ENCODE measurements at places on chromosomes 16 and 17. TPM values are rescaled to one million over a fixed set of nuclear protein-coding genes. Genes with fewer than 3 reads are reported as not detected.

GRCh38 chr16:46729326-46729995, 18.7 kb downstream of the MYLK3 start:
- H3K27ac ChIP-seq, result peak overlapping the region; percentile 82
- no peak overlapping the region for H3K4me3 ChIP-seq
- H3K4me1 ChIP-seq, result peaks cover 30% of the 10 kb centered on the region

DNA sequence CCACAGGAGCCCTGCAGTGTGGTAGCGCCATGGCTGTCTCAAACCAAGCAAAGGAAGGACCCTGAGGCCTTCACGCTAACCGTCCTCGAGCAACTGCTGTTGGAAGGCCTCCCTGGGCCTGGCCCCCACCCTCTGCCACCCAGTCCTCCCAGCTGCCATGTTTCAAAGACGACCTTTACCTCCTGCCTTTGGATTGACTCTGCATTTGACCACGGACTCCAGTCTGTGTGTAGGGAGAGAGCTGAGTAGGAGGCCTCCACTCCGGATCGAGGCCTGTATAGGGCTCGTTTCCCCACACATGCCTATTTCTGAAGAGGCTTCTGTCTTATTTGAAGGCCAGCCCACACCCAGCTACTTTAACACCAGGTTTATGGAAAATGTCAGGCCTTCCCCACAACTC, 24.3 kb downstream of the PLCD3 start:
- H3K4me3 ChIP-seq, result no peak overlapping the region
- peaks cover 70% of the 10 kb centered on the region for H3K36me3 ChIP-seq
- no peak overlapping the region for H3K27ac ChIP-seq
- DNase-seq, result no peak
- H3K27me3 ChIP-seq, result no peaks in the 10 kb centered on the region

GRCh38 chr17:67619555-67619954, 98.2 kb upstream of the NOL11 start:
- H3K4me3 ChIP-seq, result no peak overlapping the region
- DNase-seq, result no peak
- H3K4me1 ChIP-seq, result peaks cover 7% of the 10 kb centered on the region
- H3K36me3 ChIP-seq, result no peaks in the 10 kb centered on the region
- H3K27me3 ChIP-seq, result no peaks in the 10 kb centered on the region

GRCh38 chr17:78974635-78975591, 4.8 kb downstream of the LGALS3BP start:
- no peaks in the 10 kb centered on the region for H3K27me3 ChIP-seq
- peak; percentile 88 for DNase-seq
- no peak overlapping the region for H3K4me3 ChIP-seq

GRCh38 chr17:72099919-72100318, 20.9 kb upstream of the SOX9 start:
- H3K4me3 ChIP-seq, result no peak overlapping the region
- H3K27me3 ChIP-seq, result no peaks in the 10 kb centered on the region
- DNase-seq, result no peak
- H3K36me3 ChIP-seq, result no peaks in the 10 kb centered on the region
- H3K27ac ChIP-seq, result no peak overlapping the region

DNA sequence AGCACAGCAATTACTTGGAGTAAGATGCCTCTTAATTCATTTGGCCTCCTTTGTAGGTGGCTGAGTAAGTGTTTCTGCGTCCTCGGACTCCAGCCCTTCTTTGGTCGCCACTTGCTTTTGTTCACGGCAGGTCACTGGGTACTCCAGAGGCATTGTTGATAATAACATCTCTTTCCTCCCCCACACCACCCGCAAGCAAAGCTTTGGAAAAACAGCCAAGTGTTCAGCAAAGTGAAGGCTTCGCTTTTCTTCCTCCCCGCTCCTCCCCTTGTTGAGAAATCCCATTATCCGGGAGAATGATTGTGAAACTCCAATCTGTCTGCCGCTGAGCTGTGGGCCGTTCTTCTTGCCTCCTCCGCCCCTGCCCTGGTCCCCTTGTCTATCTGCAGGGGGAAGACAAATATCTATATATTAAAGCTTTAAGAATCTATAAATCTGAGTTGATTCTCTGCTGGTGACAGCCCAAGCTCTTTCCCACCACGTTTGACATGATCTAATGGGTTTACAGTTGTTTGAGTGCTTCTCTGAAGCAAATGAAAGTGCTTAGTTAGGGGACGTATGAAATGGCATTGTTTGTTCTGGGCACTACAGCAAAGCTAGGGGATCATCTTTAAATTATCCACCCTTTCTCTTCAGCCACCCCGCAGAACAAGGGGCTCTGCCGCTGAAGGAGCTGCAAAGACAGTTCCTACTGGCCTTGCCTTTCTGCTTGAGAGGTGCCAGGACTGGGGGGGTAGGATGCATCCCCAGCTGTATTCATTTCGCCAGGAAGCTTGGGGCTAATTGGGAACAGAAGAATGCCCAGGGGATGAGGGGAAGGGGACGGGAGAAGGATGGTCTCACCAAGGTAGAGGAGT, 167.1 kb downstream of the CCDC182 start:
- no peaks in the 10 kb centered on the region for H3K27me3 ChIP-seq
- peak overlapping the region; percentile 67 for H3K27ac ChIP-seq
- peaks cover 32% of the 10 kb centered on the region for H3K4me1 ChIP-seq
- no peaks in the 10 kb centered on the region for H3K36me3 ChIP-seq

DNA sequence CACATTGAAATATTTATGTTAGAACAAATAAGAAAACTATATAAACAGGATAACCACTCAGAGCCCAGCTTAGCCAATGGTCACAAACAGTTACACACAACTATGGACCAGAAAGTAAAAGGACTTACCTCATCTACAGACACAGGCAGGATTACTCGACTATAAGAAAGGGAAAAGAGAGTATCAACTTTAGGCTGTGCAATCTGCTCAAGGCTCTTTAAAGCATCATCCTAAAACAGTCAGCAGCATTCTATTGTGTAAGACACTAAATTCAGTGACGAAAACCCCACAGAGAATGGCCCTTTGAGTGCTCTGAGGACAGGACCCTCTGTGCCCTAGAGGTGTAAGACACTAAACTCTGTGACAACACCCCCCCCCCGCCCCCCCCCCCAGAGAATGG, 4.2 kb downstream of the PITPNA start:
- DNase-seq, result no peak
- H3K27ac ChIP-seq, result no peak overlapping the region
- H3K4me1 ChIP-seq, result peaks cover 50% of the 10 kb centered on the region
- peaks cover 5% of the 10 kb centered on the region for H3K36me3 ChIP-seq
- H3K27me3 ChIP-seq, result no peaks in the 10 kb centered on the region

DNA sequence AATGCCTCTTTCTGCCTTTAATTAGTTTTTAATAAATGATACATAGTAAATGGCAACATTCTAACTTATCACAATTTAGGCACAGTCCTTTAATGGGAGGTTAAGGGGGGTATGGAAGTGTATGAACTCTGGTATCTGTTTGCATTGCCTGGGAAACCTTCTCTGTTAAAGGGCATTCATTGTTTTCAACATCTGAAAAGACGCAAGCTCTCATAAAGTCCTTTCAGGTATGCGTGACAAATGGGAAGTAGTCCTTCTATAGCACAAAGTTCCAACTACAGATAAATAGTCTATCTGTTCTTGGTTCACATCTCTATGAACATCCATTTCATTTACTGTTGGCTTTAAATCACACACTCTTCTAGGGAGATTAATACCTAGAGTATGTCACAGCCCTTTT, 298.0 kb upstream of the PMFBP1 start:
- no peaks in the 10 kb centered on the region for H3K36me3 ChIP-seq
- no peak overlapping the region for H3K27ac ChIP-seq
- DNase-seq, result no peak
- H3K4me3 ChIP-seq, result no peak overlapping the region
- no peaks in the 10 kb centered on the region for H3K27me3 ChIP-seq

DNA sequence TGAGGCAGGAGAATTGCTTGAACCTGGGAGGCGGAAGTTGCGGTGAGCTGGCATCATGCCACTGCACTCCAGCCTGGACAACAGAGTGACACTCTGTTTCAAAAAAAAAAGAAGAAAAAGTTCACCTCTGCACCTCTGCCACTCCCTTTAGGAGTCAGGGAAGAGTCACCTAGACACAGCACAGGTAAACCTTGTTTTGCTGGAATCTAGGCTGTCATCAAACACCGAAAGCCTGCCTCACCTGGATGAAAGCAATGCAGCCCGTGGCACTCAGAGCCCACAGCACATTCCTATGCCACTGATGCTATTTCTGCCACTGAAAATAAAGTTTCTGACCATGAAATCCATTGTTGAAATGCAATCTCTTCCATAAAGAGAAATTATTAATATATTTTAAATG, 22.2 kb downstream of the CFAP52 start:
- no peaks in the 10 kb centered on the region for H3K36me3 ChIP-seq

DNA sequence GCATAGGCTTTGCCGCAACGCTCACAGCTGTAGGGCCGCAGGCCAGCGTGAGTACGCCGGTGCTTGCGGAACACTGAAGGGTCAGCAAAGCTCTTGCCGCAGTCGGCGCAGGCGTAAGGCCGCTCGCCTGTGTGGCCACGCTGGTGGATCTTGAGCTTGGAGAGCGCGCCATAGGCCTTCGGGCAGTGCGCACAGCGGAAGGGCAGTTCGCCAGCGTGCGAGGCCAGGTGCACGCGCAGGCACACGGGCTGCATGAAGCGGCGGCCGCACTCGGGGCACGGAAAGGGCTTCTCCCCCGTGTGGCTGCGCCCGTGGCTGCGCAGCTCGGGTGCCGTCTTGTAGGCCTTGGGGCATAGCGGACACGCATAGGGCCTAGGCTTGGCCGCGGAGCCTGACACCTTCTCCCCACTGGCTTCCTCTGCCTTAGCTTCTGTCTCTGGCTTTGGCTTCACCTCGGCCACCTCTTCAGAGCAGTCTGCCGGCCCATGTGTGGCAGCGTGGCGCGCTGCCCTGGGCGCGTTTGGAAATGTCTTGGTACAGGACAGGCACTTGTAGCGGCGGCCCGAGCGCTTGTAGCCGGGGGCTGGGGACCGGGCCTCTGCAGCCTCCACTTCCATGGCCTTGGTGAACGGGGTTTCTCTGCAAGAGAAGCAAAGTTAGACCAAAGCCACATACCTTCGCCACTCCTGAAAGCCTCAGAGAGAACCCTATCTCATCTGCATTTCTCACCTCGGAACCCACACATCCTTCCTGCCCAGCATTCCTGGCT, 10.0 kb downstream of the ZNF668 start:
- H3K4me1 ChIP-seq, result peaks cover 15% of the 10 kb centered on the region
- peak overlapping the region; percentile 39 for H3K27ac ChIP-seq
- DNase-seq, result no peak
- no peak overlapping the region for H3K4me3 ChIP-seq
- H3K27me3 ChIP-seq, result no peaks in the 10 kb centered on the region

GRCh38 chr17:40615068-40615840, 32.4 kb downstream of the SMARCE1 start:
- H3K4me1 ChIP-seq, result no peaks in the 10 kb centered on the region
- DNase-seq, result no peak
- H3K27ac ChIP-seq, result no peak overlapping the region
- no peaks in the 10 kb centered on the region for H3K27me3 ChIP-seq
- no peaks in the 10 kb centered on the region for H3K36me3 ChIP-seq
- H3K4me3 ChIP-seq, result no peak overlapping the region

- no peaks in the 10 kb centered on the region for H3K36me3 ChIP-seq
- no peak for DNase-seq
- peak overlapping the region; percentile 48 for H3K4me3 ChIP-seq
- no peaks in the 10 kb centered on the region for H3K4me1 ChIP-seq
- H3K27ac ChIP-seq, result peak overlapping the region; percentile 86
- peaks cover 7% of the 10 kb centered on the region for H3K27me3 ChIP-seq
These were observed 2.6 kb upstream of the GRIN2C start for GRCh38 chr17:74862108-74862901.

DNA sequence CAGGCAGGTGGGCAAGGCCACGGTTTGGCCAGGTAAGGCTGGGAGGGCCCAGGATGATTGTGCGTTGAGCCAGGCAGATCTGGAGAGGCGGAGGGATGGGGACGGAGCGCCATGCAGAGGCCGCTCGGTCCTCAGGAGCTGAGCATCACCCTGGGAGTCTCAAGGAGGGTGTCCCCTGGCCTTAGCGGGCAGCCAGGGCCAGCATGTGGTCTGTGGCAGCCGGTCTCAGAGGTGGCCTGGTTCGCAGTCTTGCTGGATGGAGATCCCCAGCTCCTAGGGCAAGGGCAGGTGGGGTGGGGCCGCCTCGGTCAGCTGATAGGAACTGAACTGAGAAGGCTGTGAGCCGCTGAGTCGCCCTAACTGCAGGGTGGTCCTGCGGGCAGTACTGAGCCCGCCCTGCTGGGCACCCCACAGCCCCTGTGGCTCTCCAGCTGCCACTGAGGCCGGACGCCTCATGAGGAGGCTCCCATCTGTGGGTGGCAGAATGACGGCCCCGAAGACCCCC, 11.6 kb upstream of the CDH15 start:
- H3K27me3 ChIP-seq, result no peaks in the 10 kb centered on the region
- no peak overlapping the region for H3K4me3 ChIP-seq
- no peak overlapping the region for H3K27ac ChIP-seq

GRCh38 chr17:8337802-8338752, 1.6 kb upstream of the ODF4 start:
- H3K4me3 ChIP-seq, result no peak overlapping the region
- peaks cover 9% of the 10 kb centered on the region for H3K4me1 ChIP-seq
- no peak overlapping the region for H3K27ac ChIP-seq
- no peaks in the 10 kb centered on the region for H3K36me3 ChIP-seq
- no peaks in the 10 kb centered on the region for H3K27me3 ChIP-seq

DNA sequence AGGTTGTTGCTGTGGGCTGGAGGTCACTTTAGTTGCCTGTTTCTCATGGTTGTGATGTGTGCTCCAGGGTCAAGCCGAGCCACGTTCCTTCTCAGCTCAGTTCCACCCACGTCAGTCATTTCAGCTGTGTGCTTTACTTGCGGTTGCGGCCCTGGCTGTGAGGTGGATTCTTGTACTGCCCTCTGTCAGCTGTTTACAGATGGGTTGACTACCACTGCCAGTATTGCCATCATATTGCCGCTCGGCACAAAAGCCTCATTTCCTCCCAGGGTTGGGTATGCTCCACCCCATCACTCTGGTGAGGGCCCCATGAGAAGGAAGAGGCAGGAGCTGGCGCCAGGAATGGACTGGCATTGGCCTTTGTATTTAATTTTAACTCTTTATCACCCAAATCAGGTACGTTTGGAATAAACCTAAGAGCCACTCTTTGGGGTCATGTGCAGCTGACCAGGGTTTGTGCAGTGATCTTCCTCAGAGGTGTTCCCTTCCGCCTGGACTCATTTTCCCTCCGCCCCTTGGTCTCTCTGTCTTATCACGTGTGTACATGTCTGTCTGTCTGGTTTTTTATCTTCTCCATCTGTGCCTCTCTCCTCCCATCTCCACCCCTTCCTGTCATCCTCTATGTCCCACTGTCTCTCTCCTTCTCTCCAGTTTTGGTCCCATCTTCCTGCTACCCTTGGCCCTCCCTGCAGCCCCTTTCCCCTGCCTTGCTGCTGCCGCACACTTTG, 25.0 kb downstream of the METTL22 start:
- H3K36me3 ChIP-seq, result peaks cover 65% of the 10 kb centered on the region
- H3K4me3 ChIP-seq, result no peak overlapping the region
- no peaks in the 10 kb centered on the region for H3K27me3 ChIP-seq
- DNase-seq, result no peak
- no peak overlapping the region for H3K27ac ChIP-seq

PIRT gene
- total RNA-seq, result not detected

CSH2 gene
- not detected for total RNA-seq

MYOCD gene
- 50.6 TPM for total RNA-seq

BAIAP2 gene
- total RNA-seq, result 27.9 TPM

CCL14 gene
- 13.0 TPM for total RNA-seq

Measured in right atrium auricular region (tissue), 2 donors.